Skeletal muscle cell (primary cell): ENCODE measurements at places on chromosomes 3 and 15.

GRCh38 chr3:46354984-46355383, 1.1 kb downstream of the CCR2 start:
- DNase-seq, result no peak

- no peak for DNase-seq
Observed at GRCh38 chr3:14877469-14877868, 58.7 kb downstream of the FGD5 start.

- DNase-seq, result no peak
Observed at GRCh38 chr15:89345248-89345647, 10.6 kb upstream of the POLG start.

DNA sequence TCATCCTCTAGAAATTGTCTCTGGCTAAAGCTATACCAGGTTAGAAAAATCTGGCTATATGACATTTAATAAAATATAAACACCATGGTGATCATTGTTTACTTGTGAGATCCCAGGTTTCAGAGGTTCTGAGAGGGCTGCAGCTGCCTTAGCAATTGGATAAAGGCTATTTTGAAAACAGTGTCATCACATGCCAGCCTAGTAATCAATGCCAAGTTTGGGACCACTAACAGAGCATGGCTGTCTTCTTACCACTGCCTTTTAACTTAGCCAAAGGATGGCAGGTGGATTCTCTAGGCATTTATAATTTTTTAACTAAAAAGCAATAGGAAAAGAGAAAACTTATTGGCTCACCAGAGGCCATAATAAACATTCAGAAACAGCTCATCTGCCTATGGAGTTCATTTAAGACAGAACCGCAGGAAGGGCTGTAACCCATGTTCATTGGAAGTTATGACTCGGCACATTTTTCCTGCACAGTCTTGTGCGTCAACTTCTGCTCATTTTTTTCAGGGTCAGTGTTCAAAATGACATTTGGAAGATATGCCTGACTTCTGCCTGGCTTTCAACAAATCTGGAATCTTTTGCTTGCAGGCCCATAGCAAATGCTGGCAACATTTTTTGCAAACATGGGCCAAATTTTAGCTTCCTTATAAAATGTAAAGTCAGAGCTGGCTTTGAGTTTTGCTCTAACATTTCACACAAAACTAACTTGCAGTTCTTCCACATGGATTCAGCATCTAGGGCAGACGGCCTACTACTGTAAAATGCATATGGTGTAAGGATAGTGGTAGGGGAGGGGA, 476.0 kb upstream of the TBL1XR1 start:
- peak; percentile 86 for DNase-seq

DNA sequence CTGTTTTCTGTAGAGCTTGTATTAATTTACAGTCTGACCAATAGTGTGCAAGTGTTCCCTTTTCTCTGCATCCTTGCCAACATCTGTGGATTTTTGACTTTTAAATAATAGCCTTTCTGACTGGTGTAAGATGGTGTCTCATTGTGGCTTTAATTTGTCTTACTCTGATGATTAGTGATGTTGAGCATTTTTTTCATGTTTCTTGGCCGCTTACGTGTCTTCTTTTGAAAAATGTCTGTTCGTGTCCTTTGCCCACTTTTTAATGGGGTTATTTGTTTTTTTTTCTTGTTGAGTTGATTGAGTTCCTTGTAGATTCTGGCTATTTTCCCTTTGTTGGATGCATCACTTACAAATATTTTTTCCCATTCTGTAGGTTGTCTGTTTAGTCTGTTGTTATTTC, 7.6 kb upstream of the ACOX2 start:
- no peak for DNase-seq

- DNase-seq, result no peak
Observed at GRCh38 chr3:127177226-127177625, 15.7 kb upstream of the PRR23E start.

DNA sequence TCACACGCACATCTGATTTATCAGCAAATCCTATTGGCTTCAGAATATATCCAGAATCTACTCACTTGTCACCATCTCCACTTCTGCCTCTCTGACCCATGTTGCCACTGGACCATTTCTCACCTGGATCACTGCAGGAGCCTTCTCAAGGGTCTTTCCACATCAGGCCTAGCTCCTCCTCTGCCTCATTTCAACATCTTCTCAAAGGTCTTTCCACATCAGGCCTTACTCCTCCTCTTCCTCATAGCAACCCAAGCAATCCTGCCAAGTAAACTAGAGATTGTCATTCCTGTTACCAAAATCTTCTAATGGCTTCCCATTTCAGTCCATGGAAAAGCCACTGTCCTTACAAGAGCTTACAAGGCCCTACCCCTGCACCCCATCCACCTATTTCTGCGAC, 18.0 kb upstream of the DUT start:
- no peak for DNase-seq

- DNase-seq, result no peak
Observed at GRCh38 chr3:13518516-13518953, 30.4 kb upstream of the FBLN2 start.

- no peak for DNase-seq
Observed at GRCh38 chr3:175741951-175742350, 882.8 kb downstream of the NAALADL2 start.

DNA sequence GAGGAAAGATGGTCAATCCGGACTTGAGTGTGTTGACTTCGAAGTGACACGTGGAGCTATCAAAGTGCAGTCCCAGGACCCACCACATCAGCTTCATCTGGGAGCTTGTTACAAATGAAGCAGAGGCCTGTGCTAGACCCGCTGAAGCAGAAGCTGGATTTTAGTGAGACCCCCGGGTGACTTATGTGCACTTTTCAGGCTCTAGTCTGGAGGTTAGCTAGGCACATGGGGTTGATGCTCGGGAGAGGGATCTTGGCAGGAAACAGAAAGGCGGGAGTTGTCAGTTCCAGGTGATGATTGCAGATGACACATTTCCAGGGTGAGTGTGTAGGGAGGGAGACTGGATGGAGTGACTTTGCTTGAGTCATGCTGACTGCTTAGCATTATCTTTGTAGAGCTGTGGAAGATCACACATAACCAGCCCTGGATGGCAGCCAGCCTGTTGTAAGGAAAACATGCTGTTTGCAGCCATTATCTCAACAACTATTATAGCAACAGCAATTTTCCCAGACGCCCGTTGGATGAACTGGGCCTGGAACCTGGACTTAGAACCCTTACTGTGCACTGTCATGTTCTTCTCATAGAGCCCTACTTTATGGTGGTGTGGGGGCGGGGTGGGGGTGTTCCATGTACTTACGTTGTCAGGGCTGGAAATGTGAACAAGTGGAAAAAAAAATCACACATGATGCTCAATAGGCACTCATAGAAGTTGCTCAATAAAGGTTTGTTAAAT, 122.4 kb downstream of the THSD4 start:
- DNase-seq, result peak; percentile 95

- DNase-seq, result no peak
Observed at GRCh38 chr3:117995842-117996437, 1038.7 kb downstream of the IGSF11 start.

GRCh38 chr15:76011627-76012551, at the start of gene NRG4:
NRG4 (minus strand) TSS chr15:76012424; CDS start chr15:76011230, 1,194 bp downstream.
- DNase-seq, result no peak

DNA sequence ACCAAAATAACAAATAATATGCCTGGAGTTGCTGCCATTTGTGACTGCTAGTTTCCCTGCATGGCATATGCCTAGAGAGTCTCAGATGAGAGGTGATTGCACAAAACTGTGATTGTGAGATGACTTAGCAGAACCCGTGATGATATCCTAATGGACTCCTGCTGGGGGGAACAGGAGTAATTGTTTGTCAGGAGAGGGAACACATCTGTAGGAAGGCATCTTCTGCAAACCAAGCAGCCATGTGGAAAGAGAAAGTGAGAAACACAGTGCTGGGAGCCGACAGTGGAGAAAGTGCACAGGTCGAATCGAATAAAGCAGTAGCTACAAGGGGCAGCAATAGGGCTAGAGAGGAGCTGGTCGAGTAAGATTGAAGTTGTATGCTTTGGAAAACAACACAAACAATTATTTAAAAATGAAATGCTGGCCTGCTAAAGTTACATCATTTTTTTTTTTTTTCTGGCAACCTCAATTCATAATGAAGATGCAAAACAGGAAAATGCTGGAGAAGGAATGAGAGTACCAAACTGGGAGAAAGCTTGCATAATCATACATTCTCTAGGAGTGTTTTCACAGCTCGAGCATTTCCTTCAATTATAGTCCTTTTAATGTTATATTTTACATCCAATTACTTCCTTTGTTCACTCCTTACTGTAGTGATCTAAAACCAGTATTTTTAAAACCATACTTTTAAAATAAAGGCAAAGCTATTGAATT, 494.2 kb upstream of the AGTR1 start:
- DNase-seq, result no peak

GRCh38 chr3:74372743-74373142, 241.7 kb downstream of the CNTN3 start:
- DNase-seq, result no peak

GRCh38 chr15:25838191-25838870, 24.8 kb downstream of the ATP10A start:
- no peak for DNase-seq

GRCh38 chr15:40789999-40790398, 16.9 kb upstream of the ZFYVE19 start:
- DNase-seq, result no peak

DNA sequence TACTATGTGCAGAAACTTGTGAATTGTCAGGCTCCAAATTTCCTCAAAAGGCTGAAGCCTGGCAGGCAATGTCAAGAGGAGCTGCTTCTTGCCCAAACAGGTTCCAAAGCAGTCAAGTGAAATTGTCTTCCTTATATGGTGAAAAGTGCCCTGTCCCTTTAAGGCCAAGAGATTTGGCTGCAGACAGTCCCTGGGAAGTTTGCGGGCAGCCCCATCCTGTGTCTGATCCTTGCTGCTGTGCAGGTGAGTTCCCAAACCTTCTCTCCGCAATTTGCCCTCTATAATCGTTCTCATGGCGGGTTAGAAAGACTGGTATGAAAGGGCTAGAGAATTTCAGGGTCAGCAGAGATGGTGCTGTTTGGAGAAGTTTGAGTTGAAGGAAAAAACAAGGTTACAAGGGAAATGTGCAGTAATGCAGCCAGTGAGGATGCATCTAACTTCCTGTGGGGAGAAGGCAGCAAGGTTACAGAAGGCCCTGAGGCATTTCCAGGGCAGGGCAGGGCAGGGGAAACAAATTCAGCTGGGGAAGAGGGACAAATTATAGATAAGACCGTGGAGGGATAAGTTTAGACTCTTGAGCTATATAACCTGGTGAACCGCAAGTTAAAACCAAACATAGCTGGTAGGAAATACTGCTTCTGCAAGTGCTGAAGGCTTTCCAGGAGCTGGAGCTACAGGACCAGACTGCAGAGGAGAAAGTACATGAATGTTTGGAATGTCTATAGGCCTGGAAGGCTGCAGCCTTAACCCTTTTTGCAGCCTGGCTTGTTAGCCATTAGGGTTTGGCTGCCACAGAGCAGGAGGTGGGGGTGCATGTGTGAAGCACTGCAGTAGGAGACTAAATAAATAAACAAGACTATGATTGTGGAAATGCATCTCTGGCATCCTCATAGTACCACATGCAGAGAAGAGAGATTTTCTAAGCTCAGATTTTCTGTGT, 256.2 kb upstream of the IL12A start:
- peak; percentile 64 for DNase-seq

DNA sequence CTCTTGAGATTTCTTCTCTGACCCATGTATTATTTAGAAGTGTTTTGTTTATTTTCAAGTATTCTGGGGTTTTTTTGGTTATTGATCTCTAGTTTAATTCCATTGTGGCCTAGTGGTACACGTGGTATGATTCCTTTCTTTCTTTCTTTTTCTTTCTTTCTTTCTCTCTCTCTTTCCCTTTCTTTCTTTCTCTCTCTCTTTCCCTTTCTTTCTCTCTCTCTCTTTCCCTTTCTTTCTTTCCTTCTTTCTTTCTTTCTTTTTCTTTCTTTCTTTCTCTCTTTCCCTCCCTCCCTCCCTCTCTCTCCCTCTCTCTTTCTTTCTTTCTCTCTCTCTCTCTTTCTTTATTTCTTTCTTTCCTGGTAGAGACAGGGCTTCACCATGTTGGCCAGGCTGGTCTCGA, 85.7 kb upstream of the UBE2E1 start:
- DNase-seq, result no peak

- no peak for DNase-seq
Observed at GRCh38 chr15:72532991-72533601, 59.0 kb downstream of the ARIH1 start.

DNA sequence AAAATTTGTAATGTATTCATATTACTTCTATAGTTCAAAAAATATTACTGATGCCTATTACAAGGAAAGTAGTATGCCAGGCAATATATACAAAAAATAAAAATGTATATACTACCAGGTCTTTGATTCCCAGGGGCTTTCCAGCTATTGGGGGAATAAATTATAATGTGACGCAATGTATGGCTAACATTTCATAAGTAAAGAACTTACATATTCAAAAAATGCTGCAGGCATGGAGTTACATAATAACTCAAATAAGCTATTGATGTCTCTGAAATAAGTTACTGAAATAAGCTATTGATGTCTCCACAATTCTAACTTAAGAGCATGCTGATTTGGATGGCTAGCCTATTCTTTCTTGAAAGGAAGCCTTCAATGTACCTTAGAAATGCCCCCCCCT, 30.2 kb downstream of the MCCC1 start:
- no peak for DNase-seq

DNA sequence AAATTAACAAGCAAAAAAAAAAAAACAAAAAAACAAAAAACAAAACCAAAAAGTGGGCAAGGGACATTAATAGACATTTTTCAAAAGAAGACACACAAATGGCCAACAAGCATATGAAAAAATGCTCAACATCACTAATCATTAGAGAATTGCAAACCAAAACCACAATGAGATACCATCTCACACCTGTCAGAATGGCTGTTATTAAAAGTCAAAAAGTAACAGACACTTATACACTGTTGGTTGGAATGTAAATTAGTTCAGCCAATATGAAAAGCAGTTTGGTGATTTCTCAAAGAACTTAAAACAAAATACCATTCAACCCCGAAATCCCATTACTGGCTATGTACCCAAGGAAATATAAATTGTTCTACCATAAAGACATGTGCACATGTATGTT, 222.4 kb upstream of the CD96 start:
- DNase-seq, result no peak

DNA sequence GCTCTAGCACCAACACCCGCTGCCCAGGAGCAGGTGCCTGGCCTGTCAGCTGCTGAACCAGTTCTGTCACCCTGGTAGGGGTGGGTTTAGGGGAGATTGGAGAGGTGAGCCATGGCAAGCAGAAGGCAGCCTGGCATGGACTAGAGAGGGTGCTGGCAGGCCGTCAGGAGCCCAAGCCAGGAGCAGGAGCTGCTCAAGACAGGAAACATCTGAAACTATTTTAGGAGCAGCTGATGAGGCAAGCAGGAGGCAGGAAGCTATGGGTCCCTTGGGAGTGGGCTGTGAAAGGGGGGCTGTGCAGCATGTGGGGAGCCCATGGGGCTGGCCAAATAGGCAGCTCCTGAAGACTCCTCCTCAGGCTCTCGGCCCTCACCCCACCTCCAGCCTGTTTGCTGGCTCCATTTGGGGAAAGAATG, 2.3 kb downstream of the INKA1 start:
- peak; percentile 91 for DNase-seq

- no peak for DNase-seq
Observed at GRCh38 chr3:56621681-56622080, 61.4 kb downstream of the TASOR start.
